ENCODE measurements at places on chromosomes 5 and 9.

DNA sequence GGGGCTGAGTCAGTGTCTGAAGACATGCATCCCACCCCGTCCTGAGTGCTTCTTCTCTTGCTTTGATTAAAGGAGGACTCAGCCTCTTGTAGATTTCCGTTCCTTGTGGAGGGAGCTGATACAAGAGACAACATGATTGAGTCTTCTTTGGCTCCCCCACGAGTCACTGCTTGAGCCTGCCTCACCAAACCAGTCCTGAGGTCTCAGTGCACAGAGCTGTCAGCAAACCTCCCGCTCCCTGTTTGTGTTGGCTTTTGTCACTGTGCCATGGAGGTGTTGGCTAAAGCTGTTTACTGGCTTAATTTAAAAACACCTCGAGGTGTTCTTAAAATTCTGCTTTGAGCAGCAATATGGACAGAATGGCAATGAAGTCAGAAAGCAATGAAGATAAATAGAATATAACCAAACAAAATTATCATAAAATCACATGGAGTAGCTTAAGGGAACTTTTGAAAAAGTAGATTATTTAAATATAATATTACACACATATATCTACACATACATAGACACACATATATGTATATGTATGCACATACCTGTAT, 234.1 kb upstream of the ANKRD55 start:
- no peak for DNase-seq

GRCh38 chr9:129701549-129701948, 36.1 kb downstream of the PRRX2 start:
- no peak for DNase-seq

GRCh38 chr9:128055344-128056040, 11.6 kb downstream of the NAIF1 start:
- no peak for DNase-seq

DNA sequence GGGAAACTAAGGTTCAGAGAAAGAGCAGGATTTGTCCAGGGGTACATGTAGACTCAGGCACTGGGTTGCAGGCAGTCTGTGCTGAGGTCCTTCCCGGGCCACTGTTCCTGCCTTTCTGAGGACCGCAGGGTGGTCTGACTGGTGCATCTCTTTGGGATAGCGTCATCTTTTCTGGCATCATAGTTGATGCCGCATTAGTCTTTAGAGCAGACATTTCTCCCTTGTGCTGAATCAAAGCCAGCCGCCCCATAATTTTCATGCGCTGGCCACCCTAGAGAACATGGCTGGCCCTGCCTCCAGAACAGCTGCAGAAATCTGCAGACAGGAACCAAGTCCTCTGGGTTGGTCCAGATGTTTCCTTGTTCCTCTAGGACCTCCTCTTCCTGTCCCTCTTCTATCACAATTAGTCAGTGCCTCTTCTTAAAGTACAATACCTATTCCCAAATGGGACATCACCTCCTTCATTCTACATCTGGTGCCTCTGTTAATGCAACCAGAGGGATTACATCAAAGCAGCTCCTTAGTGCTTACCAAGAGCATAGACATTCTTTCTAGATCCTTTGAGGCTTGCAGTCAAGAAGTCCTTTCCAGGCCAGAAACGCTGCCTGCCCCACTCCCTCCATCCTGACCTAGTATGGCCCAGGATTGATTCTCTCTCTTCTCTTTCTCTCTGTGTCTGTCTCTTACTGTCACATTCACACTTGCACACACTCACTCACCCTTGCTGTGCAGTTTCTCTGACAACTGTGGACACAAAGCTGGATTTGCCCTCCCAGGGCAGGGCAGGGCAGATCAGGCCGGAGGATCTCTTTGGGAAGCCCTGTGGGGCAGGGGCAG, 42.0 kb upstream of the ORM1 start:
- DNase-seq = no peak

GRCh38 chr5:72427488-72428437, 79.4 kb downstream of the ZNF366 start:
- DNase-seq = no peak

GRCh38 chr5:144378681-144379080, 208.0 kb downstream of the KCTD16 start:
- DNase-seq = no peak

- DNase-seq = no peak
These were observed 310.3 kb downstream of the TRIM36 start for GRCh38 chr5:114859438-114859735.

- no peak for DNase-seq
These were observed 35.0 kb upstream of the GOLM1 start for GRCh38 chr9:86134361-86134760.

DNA sequence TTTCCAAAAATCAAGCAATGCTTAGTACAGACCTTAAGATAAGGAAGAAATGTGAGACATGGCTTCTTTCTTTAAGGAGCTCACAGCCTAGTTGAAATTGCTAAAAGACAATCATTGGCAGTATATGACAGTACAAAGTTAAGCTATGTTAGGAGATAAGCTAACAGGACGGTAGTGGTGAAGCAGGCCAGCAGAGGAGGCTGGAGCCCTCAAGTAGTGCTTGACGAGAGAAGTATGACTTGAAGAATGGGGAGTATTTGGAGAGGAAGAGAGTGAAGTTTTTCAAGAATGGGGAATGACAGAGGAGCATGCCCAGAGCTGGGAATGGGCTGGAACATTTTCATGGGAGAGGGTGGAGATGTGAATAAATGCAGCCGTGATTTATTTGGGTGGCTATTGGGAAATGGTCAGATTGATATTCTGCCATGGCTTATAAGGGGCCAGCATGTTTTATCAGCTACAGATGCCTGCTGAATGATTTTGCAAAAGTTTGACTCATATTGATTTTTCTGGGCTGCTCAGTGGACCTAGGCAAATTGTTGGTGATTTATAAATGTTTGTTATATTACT, 43.7 kb downstream of the LURAP1L start:
- DNase-seq = no peak
